ENCODE measurements at places on chromosomes 3 and 15. TPM values are rescaled to one million over a fixed set of nuclear protein-coding genes. Genes with fewer than 3 reads are reported as not detected.

DNA sequence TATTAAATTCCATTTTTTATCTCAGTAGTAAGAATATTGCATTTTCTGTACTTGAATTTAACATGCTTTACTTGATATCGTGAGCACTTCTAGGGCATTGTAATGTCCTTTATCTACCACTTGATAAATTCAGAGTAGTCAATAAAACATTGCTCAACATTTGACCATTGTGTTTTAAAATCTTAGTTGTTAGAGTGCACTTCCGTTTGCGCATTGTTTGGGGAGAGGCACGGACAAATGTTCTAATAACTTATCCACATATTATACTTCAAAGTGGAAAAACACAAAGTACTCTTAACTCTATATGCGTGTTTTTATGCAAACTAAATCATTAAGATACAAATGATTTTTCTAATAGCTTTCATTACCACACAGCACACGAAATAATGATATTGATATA lies 419 bp downstream of the FAM227B start:
- H3K4me1 ChIP-seq, result no peaks in the 10 kb centered on the region
- H3K36me3 ChIP-seq, result no peaks in the 10 kb centered on the region
- no peak for DNase-seq
- H3K27ac ChIP-seq, result peak overlapping the region; percentile 43
- H3K27me3 ChIP-seq, result no peaks in the 10 kb centered on the region

DNA sequence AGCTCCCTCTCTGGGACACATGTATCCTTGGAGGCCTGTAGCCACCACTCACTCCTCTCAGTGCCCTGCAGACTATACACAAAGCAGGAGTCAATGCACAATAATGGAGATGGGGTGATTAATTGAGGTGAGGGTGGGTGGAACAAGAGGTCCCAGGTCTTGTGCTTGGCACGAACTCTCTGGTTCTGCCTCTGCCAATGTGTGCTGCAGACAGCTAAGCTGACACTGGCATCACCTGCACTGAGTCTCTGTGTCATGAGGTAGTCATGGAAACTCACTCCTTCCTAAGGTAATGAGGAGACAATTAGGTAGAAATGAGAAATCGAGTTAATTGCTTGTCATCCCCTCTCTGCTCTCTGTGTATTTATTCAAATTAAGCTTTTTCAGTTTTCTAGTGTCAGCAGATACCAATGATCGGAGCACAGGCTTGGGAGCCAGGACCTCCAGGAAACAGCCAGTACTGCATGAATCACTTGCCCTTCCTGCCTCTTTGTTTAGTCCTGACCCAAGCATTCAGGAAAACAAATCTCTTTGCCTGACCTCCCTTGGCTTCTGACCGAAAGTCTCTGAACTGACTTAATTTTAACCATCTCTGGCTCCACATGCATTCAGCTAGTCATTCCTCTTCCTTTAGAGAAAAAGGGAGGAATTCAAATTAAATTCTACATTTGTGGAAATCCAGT lies 56.7 kb downstream of the DRD3 start:
- DNase-seq, result no peak
- H3K27ac ChIP-seq, result no peak overlapping the region
- H3K4me3 ChIP-seq, result no peak overlapping the region
- no peaks in the 10 kb centered on the region for H3K4me1 ChIP-seq

- H3K27ac ChIP-seq, result peak overlapping the region; percentile 22
- no peaks in the 10 kb centered on the region for H3K36me3 ChIP-seq
- H3K27me3 ChIP-seq, result no peaks in the 10 kb centered on the region
- no peaks in the 10 kb centered on the region for H3K4me1 ChIP-seq
- H3K4me3 ChIP-seq, result no peak overlapping the region
- DNase-seq, result no peak
These were observed 18.3 kb upstream of the MYH15 start for GRCh38 chr3:108528459-108529252.

- H3K27ac ChIP-seq, result no peak overlapping the region
- no peak overlapping the region for H3K4me3 ChIP-seq
- no peaks in the 10 kb centered on the region for H3K27me3 ChIP-seq
- no peak for DNase-seq
These were observed 65.7 kb upstream of the PROK2 start for GRCh38 chr3:71850654-71851053.

DNA sequence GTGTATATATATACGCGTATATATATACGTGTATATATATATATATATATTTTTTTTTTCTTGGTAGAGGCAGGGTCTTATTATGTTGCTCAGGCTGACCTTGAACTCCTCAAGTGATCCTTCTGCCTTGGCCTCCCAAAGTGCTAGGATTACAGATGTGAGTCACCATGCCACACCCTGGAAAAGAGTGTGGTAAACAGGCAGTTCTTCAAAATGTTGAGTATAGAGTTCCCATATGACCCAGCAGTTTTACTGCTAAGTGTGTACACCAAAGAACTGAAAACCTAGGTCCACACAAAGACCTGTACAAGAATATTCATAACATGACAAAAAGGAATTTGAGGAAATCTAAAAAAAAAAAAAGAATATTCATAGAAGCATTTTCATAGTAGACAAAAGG lies 71.8 kb upstream of the GCNT3 start:
- H3K36me3 ChIP-seq, result no peaks in the 10 kb centered on the region
- DNase-seq, result no peak
- H3K4me1 ChIP-seq, result no peaks in the 10 kb centered on the region
- H3K27me3 ChIP-seq, result no peaks in the 10 kb centered on the region
- H3K27ac ChIP-seq, result no peak overlapping the region
- H3K4me3 ChIP-seq, result no peak overlapping the region

GRCh38 chr15:60379525-60380274 lies 18.1 kb downstream of the ANXA2 start:
- peaks cover 6% of the 10 kb centered on the region for H3K4me1 ChIP-seq
- H3K27me3 ChIP-seq, result no peaks in the 10 kb centered on the region
- DNase-seq, result no peak
- peaks cover 4% of the 10 kb centered on the region for H3K36me3 ChIP-seq

DNA sequence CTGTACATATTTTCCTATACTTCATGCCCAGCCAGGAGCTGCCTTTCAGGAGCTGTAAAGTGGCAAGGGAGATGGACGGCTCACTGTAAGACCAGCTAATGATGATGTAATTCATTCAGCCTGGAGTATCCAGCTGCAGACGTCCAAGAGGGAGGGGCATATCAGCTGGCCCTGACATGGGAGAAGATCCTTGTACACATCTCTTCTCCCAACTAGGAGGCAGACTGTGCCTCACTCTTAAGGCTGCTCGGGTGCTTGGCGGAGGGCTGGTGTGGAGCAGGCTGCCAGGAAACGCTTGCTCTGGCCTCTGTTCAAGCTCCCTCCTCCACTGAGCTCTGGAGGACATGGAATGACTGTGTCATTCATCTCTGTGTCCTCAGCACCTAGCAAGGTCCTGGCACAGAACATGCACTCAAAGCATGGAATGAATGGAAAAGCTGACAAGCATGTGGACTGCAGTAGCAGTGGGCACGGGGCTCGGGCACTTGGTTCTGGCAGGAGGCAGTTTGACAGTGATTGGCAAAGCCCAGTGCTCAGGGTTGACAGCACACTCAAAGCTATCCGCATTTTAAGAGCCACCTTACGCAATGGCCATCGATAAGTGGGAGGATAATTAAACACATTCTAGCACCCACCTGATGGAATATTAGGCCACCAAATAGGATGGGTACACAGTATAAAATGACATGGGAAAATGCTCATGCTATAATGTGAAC lies 72.4 kb downstream of the TBC1D2B start:
- no peaks in the 10 kb centered on the region for H3K4me1 ChIP-seq
- H3K36me3 ChIP-seq, result peaks cover 7% of the 10 kb centered on the region
- DNase-seq, result peak; percentile 84
- H3K27ac ChIP-seq, result no peak overlapping the region

- H3K4me3 ChIP-seq, result no peak overlapping the region
- H3K4me1 ChIP-seq, result no peaks in the 10 kb centered on the region
- H3K27ac ChIP-seq, result no peak overlapping the region
- no peaks in the 10 kb centered on the region for H3K36me3 ChIP-seq
These were observed 560.8 kb upstream of the RGMA start for GRCh38 chr15:93649691-93650235.

DNA sequence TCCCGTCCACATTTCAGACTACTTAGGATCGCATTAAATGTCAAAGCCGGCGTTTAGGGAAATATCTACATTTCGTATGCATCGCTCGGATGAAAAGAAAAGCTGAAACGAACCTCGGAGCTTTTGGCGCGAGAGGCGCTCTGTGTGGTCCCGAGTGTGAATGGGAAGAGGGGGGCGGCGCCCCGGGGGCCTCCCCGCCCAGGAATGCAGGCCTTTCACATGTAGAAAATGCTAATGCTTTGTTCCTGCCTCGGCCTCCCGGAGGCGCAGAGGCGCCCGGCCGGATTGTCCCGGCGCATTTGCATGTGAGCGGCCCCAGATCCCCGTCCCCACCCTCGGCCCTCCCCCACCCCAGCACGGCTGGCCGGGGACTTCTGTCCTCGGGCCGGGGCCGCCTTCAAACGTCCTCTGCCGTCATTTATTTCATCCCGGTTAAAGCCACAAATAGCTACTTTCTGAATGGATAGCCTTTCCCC lies 37.0 kb upstream of the TRIM71 start:
- DNase-seq, result peak; percentile 81
- H3K27ac ChIP-seq, result no peak overlapping the region
- H3K4me1 ChIP-seq, result no peaks in the 10 kb centered on the region

DNA sequence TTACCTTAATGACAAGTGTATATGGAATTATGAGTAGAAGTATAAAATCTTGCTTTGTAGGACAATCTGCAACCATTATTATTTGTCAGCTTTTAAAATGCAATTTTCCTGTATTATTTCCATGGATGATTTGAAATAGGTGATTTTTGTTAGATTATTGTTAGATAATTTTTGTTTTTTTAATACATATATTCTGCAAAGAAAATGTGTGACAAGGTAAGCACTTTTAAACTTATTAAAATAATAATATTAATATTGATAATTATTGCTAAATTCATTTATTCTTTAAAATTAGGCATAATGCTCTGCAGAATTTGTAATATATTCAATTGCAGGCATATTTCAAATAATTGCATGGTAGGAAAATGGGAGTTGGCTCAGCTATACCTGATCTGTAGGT lies 329.5 kb downstream of the CADM2 start:
- H3K4me3 ChIP-seq, result no peak overlapping the region
- no peaks in the 10 kb centered on the region for H3K27me3 ChIP-seq
- no peak for DNase-seq
- no peaks in the 10 kb centered on the region for H3K4me1 ChIP-seq
- H3K27ac ChIP-seq, result no peak overlapping the region
- no peaks in the 10 kb centered on the region for H3K36me3 ChIP-seq

- no peaks in the 10 kb centered on the region for H3K4me1 ChIP-seq
- H3K27me3 ChIP-seq, result no peaks in the 10 kb centered on the region
- DNase-seq, result no peak
These were observed 52.8 kb upstream of the DGKG start for GRCh38 chr3:186414735-186415419.

DNA sequence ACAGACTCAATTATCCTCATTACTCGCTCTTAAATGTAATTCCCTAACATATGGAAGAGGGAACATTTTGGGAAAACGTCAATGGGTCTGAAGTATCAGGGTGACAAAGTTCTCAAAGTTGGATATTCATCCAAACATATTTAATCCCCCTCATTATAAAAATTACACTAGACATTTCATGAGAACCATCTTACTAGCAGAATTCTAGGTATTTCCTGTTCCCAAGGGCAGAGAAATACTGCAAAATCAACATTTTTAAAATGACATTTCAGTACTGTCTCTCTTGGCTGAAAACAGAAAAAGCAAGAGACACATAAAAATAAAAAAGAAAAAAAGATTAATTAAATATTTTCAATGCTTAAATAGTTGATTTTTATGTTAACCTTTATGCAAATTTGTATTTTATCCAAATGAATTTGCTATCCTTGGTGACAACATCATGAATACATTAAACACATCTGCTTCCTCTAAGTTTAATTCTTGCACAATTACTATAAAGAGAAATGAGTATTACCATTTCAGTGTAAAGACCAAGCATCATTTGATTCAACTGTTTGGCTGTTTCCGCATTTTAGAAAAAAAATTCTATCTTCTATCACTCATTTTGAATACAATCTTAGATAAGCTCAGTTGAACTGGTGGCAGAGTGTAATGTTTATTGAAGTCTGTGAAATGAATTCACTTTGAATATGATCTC lies 114.8 kb upstream of the COL8A1 start:
- no peaks in the 10 kb centered on the region for H3K27me3 ChIP-seq
- H3K27ac ChIP-seq, result no peak overlapping the region
- H3K36me3 ChIP-seq, result no peaks in the 10 kb centered on the region
- no peak overlapping the region for H3K4me3 ChIP-seq
- no peak for DNase-seq
- H3K4me1 ChIP-seq, result peaks cover 6% of the 10 kb centered on the region

GRCh38 chr3:79167651-79168416 lies 600.0 kb downstream of the ROBO1 start:
- H3K36me3 ChIP-seq, result no peaks in the 10 kb centered on the region
- no peak overlapping the region for H3K27ac ChIP-seq
- H3K4me3 ChIP-seq, result no peak overlapping the region
- H3K4me1 ChIP-seq, result no peaks in the 10 kb centered on the region
- no peaks in the 10 kb centered on the region for H3K27me3 ChIP-seq

DNA sequence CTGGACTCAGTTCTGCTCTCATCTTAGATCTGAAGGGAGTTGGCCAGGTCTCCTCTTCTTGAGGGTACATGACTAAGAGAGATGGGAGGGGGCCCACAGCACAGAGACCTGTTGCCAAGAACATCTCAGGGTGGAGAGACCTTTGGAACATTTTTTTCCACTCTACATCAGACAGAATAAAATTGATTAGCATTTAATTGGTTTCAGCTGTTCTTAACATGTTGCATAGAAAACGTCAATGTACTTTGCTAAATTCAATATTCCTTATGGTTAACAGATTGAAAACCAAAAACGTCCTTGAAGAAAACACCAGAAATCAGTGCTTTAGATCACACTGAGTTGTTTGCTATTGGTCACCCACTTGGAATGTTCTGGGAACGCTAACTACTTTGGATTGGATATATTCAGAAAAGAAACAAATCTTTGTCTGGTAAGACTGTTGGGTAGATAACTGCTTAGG lies 36.4 kb upstream of the FSTL1 start:
- no peak overlapping the region for H3K4me3 ChIP-seq
- H3K4me1 ChIP-seq, result no peaks in the 10 kb centered on the region
- no peak for DNase-seq
- H3K27me3 ChIP-seq, result no peaks in the 10 kb centered on the region

- no peaks in the 10 kb centered on the region for H3K36me3 ChIP-seq
- DNase-seq, result no peak
- H3K4me3 ChIP-seq, result no peak overlapping the region
- H3K4me1 ChIP-seq, result no peaks in the 10 kb centered on the region
- H3K27me3 ChIP-seq, result no peaks in the 10 kb centered on the region
These were observed 116.4 kb upstream of the ARHGEF3 start for GRCh38 chr3:56918111-56918568.

GRCh38 chr3:179801263-179801662 lies 148.4 kb downstream of the USP13 start:
- H3K4me3 ChIP-seq, result no peak overlapping the region
- no peak overlapping the region for H3K27ac ChIP-seq
- DNase-seq, result no peak
- H3K36me3 ChIP-seq, result no peaks in the 10 kb centered on the region
- no peaks in the 10 kb centered on the region for H3K4me1 ChIP-seq

The ANKRD63 gene
- total RNA-seq, result not detected

The GABRG3 gene
- total RNA-seq, result not detected

The CPLX3 gene
- not detected for total RNA-seq

The SCAANT1 gene
- total RNA-seq, result not detected
